ENCODE measurements at places on chromosomes 2 and 18.
A peak's percentile ranks its signal among the peaks of the same experiment; 100 is the strongest.

GRCh38 chr18:36762074-36762473, 66.7 kb downstream of the TPGS2 start:
- no peak for DNase-seq

- no peak for DNase-seq
These were observed 272.9 kb downstream of the GPD2 start for GRCh38 chr2:156709091-156709490.

DNA sequence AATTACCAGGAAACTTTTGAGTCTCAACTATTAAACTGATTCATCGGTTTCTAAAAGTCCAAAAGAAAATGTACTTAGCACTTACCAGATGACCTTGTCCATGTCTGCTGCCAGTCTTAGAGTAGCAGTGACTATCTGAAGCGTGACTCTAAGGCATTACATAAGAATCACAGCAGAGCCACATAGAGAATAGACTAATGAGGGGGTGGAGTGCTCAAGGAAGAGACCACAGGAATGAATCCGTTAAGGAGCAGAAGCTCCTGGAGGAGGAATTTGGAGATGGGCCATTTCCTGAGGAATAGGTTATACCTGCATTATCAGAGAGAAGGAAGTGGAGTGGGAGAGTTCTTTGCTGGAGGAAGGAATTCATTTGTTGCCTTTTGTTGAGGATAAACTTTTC, 116.0 kb downstream of the MAP3K20 start:
- no peak for DNase-seq

DNA sequence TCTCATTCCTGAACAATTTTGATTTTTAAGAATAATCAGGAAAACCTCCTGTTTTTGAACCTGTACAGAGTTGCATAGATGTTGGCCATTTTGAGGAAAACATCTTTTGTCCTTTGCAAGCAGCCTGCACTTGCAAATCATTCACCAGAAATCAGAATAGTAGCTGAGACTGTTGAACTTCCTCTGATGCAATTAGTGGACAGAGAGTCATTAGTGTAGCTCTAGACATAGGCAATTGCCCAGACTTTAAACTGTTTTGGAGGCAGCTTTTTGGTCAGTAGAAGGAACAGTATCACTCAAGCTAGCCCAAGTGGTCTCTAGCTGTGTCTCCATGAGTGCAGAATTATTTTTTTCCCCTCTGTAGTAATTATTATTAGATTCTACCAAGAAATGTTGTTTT, 326.1 kb downstream of the PIK3C3 start:
- no peak for DNase-seq

- DNase-seq = no peak
These were observed 225.5 kb upstream of the GALNT5 start for GRCh38 chr2:157032017-157032416.

DNA sequence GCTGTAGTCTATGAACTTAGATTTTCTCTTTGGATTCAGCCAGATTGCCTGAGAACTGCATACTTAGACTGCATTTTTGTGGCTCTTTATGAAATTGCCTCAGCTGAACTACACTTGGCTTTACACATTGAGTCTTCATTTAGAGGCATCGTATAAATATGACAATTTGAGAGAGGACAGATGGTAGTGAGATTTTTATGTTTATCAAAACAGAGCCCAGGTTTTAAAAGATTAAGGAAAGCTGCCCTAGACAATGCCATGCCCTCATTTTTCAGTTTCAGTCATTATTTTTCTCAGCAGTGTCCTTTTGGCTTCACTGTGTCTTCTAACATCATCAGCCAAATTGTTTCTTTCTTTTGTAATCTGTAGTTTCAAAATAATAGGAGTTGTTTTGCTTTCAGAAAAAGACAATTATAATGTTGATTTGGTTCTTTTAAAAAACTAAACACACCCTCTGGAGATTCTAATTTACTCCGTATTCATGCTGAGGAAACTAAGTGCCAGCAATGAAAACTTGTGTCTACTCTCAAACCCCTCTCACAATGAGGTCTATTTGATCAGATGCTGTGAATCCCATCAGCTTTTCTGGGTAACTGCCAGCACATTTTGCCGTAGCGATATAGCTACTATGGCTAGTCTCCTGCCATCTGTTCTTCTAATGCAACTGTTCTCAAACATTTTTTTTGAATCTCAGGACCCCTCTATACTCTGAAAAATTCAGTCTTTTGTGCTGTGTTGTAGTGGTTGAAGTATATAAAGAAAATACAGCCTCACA, 46.2 kb downstream of the TWSG1 start:
- peak; percentile 27 for DNase-seq

DNA sequence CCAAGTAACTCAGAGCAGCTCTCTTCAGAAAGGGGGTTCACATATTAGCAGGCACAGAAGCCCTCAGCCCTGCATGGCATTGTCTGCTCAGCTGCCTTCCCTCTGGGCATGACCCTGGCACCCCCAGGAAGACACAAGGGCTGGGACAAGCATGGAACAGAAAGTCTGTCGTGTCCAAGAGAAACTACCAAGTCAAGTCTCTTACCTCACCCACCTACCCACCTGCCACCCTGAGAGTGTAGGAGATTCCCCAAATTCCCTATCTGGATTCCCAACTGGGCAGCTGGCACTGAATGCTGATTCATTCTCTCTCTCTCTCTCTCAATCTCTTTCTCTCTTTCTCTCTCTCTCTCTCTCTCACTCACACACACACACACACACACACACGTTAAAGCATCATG, 21.6 kb downstream of the SMAD7 start:
- DNase-seq = no peak

- DNase-seq = no peak
These were observed 103.8 kb upstream of the CCDC150 start for GRCh38 chr2:196535742-196536141.

GRCh38 chr2:149191915-149192314, 138.5 kb upstream of the LYPD6 start:
- no peak for DNase-seq

- no peak for DNase-seq
These were observed 33.9 kb downstream of the MAP3K20 start for GRCh38 chr2:173109253-173110188.

GRCh38 chr2:16034151-16034974, 94.0 kb downstream of the MYCN start:
- no peak for DNase-seq

GRCh38 chr18:43034683-43035500, 80.6 kb downstream of the RIT2 start:
- no peak for DNase-seq

DNA sequence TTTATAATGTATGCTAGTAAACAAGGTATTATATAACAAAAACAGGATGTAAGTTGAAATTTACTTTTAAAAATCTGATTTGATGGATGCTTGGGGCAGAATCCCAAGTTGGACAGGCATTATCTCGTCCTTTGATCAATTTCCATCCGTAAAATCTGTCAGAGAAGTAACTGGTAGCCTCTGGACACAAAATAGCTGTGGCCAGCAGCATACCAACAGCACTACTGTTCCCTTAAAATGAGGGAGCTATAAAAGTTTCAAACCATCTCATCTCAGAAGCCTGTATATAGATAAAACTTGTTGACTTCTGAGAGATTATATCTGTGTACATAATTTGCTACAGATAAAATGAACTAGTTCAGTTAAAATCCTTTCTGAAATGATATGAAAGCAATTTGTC, 14.7 kb upstream of the METAP1D start:
- DNase-seq = no peak

- no peak for DNase-seq
These were observed 136.7 kb downstream of the CCBE1 start for GRCh38 chr18:59560556-59560955.

DNA sequence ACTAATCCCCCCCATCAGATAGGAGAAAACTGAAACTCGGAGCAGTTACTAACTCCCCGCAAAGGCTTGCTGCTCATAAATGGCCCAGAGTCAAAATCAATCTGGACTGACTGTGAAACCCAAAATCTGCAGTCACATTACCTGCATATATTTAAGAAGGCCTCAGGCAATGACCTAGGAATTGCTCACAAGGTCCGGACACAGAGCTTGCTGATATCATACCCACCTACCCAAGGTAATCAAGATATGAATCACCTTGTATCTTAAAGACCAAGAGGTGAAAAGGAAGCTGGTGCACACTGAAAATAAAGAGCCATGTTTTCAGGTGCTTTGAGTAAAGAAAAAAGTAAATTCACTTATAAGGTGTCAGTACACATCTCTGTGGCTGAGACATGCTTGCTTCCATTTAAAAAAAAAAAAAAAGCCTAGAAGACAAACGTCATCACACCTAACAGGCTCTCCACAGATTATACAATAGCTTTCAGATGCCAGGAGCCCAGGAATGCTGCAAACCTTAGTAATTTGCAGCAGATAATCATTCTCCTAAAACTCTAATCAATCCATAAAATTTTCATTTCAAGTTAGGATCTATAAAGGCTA, 195.4 kb downstream of the ZEB2 start:
- no peak for DNase-seq

DNA sequence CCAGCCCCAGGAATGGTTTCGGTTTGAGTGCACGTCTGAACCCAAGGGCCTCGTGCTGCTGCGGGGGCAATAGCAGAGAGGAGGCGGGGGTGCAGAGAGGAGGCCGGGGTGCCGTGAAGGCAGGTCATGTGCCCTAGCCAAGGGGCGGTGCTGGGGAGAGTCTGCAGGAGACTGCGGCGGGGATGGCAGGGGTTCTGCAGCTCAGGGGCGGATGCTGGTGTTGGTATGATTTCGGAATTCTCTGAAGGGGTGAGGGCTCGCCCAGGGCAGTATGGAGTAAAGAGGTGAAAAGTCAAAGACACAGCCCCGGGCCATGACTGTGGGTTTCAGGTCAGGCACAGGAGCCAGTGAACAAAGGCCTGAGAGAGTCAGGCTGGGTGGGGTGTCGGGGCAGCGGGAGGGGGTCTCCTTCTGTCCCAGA, 186.5 kb upstream of the HDAC4 start:
- no peak for DNase-seq

GRCh38 chr18:24009246-24009645, 5.3 kb upstream of the TTC39C start:
- no peak for DNase-seq

DNA sequence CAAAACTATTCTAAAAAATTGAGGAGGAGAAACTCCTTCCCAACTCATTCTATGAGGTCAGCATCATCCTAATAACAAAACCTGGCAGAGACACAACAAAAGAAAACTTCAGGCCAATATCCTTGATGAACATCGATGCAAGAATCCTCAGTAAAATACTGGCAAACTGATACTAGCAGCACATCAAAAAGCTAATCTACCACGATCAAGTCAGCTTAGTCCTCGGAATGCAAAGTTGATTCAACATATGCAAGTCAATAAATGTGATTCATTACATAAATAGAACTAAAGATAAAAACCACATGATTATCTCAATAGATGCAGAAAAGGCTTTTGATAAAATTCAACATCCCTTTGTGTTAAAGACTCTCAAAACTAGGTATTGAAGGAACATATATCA, 63.1 kb downstream of the EHBP1 start:
- no peak for DNase-seq

GRCh38 chr2:144390424-144391020, 129.4 kb downstream of the ZEB2 start:
- no peak for DNase-seq

- DNase-seq = no peak
These were observed 233.7 kb upstream of the CXCR4 start for GRCh38 chr2:136351684-136352083.

GRCh38 chr18:79147014-79147413, 77.8 kb downstream of the ATP9B start:
- no peak for DNase-seq

DNA sequence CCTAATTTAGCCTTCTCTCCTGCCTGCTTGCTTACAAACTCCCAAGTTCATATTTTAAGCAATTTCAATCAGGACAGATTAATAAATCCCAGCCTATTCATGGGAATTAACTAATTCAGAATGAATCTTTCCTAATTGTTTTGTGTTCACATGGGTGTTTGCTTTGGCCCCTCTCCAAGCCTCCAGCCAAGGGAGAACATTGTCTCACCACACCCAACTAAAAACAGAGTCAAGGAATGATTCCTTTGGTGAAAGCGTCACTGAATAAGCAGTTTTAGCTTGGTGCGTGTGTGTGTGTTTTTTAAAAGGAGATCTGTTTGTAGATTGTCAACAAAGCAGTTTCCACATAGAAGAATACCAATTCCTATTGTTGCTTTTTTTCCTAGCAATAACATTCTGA, 43.0 kb upstream of the DSG1 start:
- no peak for DNase-seq

GRCh38 chr2:195961873-195962272, 106.8 kb downstream of the DNAH7 start:
- no peak for DNase-seq

DNA sequence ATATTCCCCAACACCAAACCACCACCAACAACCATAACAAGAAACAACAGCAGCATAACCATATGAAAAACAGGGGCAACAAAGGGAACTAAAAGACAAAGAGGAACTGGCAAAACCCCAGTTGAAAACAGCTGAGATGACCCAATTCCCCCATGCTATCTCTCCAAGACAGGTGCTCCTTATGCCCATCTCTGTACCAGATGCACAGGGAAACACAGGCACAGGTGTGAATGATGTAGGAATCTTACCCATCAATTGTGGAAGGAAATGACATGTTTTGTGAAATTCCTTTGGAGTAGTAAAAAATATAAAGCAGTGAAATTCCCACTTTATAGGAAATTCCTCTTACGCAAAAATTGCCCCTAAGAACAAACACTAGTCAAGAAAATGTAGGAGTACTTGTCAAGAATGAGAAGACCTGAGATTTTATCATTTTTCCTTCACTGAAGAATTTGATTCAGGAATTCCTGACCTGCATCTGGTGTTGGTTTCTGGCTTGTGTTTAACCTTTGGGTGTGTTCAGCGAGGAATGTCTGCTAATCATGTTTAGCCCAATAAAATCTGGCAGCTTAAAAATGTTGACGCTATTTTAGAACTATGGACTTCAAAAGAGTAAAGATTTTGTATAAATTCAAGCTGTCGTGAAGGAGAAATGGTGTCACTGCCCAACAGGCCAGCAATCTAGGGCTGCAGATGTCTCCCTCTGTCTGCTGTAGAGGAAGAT, 67.7 kb upstream of the ARHGAP28 start:
- DNase-seq = no peak

GRCh38 chr18:80179857-80180558, 67.3 kb downstream of the PARD6G start:
- DNase-seq = no peak

DNA sequence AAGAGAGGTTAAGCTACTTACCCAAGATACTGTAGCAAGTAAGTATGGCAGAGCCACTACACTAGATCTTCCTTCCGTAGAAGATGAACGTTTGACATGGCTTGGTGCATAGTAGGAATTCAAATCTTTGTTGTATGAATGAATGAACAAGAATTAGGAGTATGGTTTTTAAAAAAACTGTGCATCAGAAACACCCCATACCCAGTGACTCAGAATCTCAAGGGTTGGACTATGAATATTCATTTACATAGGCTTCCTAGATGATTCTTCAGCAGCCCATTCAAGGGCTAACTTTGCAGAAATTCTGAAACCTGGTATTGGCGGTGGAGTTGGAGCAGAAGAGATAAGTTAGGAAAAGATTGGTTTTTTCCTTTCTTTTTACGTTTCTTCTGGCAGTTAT, 5.4 kb downstream of the ACTR3 start:
- DNase-seq = no peak

DNA sequence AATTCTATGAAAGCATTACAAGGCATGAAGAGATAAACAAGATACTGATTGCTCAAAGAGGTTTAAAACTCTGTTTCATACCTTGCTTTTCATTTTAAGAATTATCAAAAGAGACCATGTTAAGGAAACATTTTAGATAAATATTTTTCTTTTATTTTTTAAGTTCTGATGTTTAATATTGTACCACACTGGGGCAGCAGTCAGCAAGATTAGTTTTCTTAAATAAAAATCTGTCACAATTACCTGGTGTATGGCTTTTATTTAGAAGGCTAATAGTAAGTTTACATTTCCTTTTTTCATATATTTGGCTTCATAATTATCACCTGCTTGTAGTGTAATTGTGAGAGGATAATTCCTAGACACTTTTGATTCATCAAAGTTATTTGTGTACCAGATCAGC, 46.4 kb downstream of the ZNF804A start:
- DNase-seq = no peak
